ENCODE measurements at places on chromosomes 2 and 18. TPM values are rescaled to one million over a fixed set of nuclear protein-coding genes. Genes with fewer than 3 reads are reported as not detected.

The RIOK3 gene
- 69.7 TPM for total RNA-seq

The MSTN gene
- total RNA-seq = 0.13 TPM

The DPP4 gene
- 0.59 TPM for total RNA-seq

The PPIG gene
- total RNA-seq = 50.8 TPM

The TBR1 gene
- total RNA-seq = 0.08 TPM

The CCBE1 gene
- 1.2 TPM for total RNA-seq

The GNAL gene
- 9.7 TPM for total RNA-seq

The GRHL1 gene
- 1.7 TPM for total RNA-seq

The PARD6G gene
- total RNA-seq = 10.4 TPM

The WDR35 gene
- total RNA-seq = 10.3 TPM

The TUBA3E gene
- not detected for total RNA-seq

- no peak for DNase-seq
Measured at GRCh38 chr18:9337873-9338272, 3.3 kb downstream of the TWSG1 start.

GRCh38 chr2:240893363-240893844 lies 2.6 kb downstream of the MAB21L4 start:
- no peak for DNase-seq

- peak; percentile 6 for DNase-seq
Measured at GRCh38 chr18:33010149-33010548, 237.3 kb upstream of the KLHL14 start.

GRCh38 chr18:41043876-41044275 lies 911.2 kb upstream of the PIK3C3 start:
- DNase-seq = no peak

DNA sequence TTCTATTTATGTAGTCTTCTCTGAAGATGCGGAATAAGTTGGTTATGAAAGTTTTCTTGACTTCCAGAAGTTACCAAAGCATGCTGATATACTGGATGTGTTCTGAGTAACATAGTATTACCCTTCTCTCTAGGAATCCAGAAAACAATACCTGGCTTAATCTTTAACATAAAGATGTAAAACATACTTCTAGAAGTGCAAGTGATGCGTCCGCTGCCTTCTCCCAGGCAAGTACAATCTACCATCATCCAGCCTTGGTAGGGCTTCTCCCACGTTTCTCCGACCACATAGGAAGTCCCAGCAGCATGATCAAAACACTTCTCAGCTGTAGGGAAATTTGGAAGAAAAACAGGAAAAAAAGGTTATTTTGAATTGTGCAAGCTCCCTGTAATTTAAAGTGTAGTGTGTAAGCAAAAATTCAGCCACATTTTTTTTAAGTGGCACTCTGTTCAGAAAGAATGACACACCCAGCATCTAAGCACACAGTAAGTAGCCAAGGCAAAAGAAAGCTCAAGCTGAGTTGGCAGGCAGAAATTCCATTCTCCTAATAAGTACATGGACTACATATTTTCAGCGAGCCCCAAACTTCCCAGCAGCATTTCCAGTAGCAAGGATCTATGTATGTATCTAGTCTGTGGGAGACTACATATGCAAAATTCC lies 5.2 kb downstream of the FN1 start:
- DNase-seq = no peak

- DNase-seq = no peak
Measured at GRCh38 chr2:160632084-160632975, 138.7 kb upstream of the RBMS1 start.

GRCh38 chr2:106108351-106108750 lies 85.8 kb downstream of the UXS1 start:
- DNase-seq = no peak

- no peak for DNase-seq
Measured at GRCh38 chr2:169925968-169926367, 98.7 kb downstream of the UBR3 start.

DNA sequence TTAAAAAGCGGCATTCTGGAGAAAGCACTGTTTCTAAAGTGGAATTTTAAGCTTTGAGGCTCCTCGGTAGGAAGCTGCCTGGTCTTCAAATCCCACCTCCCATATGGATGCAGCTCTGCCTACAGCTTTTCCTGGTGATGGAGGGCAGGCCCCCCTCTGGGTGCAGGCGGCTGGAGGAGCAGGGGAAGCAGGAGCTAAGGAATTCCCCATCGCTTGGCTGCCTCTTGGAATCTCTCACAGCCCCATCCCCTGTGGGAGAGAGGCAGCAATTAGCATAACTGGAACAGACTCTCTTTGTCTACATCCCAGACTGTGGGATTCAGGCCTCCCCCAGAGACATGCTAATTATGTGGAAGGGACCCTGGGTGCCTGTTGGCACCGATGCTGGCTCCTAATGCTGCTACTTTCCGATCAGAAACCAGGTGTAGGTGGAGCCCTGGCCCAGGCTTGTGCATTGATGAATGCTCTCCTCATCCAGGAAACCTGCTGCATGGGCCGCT lies 51.3 kb downstream of the LIPG start:
- no peak for DNase-seq

DNA sequence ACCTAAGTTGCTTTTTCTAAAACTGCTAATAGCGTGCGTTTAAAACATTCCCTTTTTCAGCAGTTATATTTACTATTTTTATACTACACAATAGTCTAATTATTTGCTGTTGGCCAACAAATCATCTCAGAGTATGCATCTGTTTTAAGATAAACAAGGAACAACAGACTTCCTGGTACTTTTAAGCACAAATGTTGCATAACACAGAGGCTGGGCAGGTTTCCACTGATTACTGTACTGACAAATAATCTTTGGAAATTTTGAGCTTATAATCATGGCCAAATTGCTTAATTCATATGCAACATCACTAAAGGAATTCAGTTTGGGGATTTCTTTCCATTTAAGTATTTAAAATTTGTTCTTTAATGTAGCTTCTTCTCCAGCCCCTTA lies 737.4 kb upstream of the SALL3 start:
- DNase-seq = no peak

DNA sequence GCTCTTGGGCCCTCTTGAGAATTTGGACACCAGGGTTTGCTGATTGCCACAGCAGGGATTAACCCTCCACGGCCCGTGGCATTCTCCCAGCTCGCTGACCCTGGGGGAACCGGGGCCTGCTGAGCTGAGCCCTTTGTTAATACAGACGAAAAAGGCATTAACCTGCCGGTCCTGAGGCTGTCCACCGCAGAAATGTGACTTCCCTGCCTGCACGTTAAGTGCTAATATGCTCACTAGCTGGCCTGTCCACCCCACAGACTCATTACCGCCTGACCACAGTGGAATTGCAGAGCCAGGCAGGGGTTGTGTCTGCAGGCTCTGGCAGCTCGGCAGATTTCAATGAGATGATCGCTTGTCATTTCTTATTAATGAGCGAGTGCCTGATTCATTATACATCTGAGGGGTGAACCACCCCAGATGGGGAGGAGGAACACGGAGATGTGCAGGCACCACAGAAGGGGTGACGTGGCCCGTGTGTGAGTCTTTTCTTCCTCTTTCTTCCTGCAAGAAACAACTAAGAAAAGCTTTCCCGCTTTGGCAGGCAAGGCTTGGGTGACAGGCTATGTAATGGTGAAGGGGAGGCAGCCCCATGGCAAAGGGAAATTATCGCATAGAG lies 126.0 kb downstream of the GLI2 start:
- no peak for DNase-seq

- no peak for DNase-seq
Measured at GRCh38 chr2:60516383-60516811, 37.1 kb downstream of the BCL11A start.

DNA sequence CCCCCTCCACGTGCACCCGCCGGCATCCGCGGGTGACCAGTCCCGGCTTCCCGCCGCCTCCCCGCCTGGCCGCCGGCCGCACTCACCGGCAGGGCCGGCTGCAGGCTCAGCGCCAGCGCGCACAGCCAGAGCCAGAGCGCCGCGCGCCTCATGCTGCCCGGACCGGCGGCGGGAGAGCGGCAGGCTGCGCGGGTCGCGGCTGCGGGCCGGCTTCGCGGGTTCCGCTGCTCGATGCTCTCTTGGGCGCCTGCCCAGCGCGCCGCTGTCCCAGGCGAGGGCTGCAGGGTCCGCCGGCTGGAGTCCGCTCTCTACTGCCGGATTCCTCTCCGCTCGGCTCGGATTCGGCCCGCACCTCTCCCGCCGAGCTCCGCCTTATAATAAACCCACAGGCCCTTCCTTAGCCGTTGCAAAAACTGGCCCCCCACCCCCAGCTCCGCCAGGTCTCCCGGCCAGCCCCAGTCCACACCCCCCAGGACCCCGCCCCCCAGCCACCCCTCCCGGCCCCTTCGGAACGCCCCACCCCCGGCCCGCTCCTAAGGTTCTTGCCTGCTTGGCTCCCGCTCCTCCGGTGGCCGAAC lies at the start of gene SDC1:
Gene SDC1 (minus strand): TSS at position 415 of the 578 bp plus-strand sequence. CDS start 263 bp downstream, at position 152.
- DNase-seq = peak; percentile 49

- no peak for DNase-seq
Measured at GRCh38 chr2:215382480-215382879, 53.4 kb downstream of the FN1 start.

DNA sequence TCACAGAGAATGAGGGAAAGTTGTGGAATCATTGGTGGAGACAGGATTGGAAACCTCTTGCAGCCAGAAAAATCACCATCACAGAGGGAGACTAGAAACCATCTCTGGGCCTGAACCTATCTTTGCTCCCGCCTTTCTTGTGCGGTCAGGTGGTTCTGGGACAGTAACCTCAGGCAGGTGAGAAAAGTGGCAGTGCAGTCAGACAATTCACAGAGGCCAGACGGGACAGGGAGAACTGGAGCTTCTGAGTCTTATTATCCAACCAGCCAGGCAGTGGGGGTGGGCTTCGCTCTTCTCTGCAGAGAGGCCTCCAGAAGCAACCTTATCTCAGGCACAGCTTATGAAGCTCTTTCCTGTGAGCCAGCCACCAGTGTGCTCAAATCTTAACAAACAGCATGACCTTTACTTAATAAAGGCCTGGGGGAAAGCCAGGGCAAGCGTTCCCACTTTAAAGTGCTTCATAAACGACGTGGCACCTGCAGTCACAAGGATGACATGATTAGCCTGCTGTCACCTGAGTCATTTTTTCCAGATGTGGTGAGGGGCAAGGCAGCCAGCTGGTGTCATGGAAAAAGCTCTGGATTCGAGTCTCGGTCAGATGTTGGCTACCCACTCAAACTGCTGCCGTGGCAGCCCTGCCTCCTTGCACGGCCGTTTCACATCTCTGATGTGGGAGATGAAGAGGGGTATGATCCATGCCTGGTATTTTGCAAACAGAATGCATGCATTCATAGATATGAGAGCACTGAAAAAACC lies 109.7 kb downstream of the B3GNT2 start:
- peak; percentile 25 for DNase-seq

DNA sequence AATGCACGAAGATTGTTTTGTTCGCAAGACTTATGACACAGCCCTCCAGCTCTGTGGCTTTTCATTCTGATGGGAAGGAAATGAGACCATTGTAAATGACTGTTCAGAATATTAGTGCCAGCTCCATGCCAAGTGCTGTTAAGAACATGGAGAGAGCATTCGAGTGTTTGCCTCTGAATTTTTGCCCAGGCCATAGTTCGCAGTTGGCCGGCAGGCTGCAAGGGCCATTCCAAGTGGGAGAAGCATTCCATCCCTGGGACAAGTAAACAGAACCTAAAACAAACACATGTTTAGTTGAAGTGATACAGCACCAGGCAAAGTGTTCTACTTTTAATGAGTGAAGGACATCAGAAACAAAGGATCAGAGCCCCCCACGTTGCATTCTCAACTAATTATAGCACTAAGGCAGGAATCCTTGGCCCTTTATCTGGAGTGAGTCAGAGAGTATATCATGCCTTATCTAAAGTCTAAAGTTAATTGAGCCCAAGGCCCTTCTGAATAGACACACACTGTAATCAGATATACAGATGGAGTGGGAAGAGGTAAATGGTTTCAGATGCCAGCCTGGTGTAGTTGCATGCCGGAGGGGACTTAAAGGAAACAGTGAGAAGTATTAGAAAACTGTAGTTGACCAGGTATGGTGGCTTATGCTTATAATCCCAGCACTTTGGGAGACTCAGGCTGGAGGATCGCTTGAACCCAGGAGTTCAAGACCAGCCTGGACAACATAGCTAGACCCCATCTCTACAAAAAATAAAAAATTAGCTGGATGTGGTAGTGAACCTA lies 53.3 kb downstream of the NEDD4L start:
- DNase-seq = no peak

- no peak for DNase-seq
Measured at GRCh38 chr18:48543228-48543627, 4.4 kb downstream of the CTIF start.

GRCh38 chr2:169778446-169778845 lies 20.2 kb upstream of the SSB start:
- no peak for DNase-seq

GRCh38 chr2:216651351-216651881 lies 18.2 kb downstream of the IGFBP2 start:
- DNase-seq = no peak

DNA sequence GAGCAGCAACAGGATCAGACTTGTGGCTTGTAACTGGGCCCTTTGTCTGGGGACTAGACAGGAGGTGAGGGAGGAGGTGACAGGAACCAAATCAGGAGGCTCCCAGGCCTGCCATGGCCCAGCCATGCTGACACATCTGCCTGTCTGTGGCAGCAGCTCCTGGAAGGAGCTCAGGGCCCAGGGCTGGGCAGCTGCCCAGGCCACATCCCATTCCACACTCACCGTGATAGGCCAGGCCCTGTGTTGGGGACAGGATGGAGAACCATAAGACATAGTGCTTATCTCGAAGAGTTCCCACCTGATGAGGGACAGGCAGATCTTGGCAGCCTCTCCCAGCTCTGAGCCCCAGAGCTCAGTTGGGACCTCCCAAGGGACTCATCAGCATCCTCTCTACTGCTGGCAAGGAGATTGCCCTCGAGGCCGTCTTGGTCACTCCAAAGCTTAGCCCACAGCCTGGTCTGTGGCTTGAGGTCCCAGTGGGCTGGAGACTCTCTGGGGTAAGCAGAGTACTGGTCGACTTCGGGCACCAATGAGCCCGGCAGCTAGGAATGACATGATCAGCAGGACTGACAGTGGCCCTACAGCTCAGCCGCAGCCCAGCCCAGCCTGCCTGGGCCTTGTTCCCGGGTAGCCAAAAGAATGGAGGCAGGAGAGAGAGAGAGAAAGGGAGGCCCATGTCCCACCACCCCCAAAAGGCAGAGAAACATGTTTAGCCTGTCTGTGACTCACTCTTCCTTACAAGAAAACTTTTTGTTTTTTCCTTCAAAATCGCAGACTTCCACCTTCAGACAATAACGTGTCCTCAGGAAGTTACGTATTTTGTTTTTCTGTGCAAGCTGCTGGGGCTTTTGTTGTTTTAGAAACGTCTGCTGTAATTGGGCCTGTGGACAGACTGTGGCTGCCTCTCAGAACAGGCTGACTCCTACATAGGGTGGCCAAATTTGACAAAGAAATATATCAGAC lies 82.1 kb downstream of the HS1BP3 start:
- DNase-seq = no peak

GRCh38 chr2:54657664-54658083 lies 65.8 kb upstream of the EML6 start:
- DNase-seq = peak; percentile 61

DNA sequence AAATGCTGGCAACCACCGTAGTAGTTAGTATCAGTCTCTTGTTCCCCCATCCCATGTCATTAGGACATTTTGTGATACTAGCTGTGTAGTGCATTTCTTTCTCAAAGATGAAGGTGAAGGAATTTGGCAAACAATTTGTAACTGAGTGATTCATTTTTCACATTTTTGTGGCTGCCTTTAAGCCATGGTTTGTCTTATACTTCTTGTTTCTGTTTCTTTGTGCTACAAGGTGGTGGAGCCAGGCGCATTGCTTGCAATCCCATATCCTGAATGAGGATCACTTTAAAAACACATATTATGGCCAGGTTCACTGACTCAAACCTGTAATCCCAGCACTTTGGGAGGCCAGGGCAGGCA lies 40.6 kb downstream of the GPD2 start:
- DNase-seq = no peak
